ENCODE measurements at places on chromosomes 1 and 21. TPM values are rescaled to one million over a fixed set of nuclear protein-coding genes. Genes with fewer than 3 reads are reported as not detected.

The HSPB7 gene
- 29.1 TPM for total RNA-seq

The GPR161 gene
- 4.2 TPM for total RNA-seq

The SYCP1 gene
- total RNA-seq = not detected

The KCNJ15 gene
- 142 TPM for total RNA-seq

The CFHR3 gene
- total RNA-seq = 2.1 TPM

The PRKAA2 gene
- total RNA-seq = 11.6 TPM

The S100A2 gene
- total RNA-seq = 152 TPM

The IGSF21 gene
- total RNA-seq = 6.6 TPM

The DCDC2B gene
- not detected for total RNA-seq

The TTC39A gene
- total RNA-seq = 70.1 TPM

The GPR89A gene
- 18.2 TPM for total RNA-seq

The RBP7 gene
- total RNA-seq = 21.2 TPM

The MMEL1 gene
- total RNA-seq = 4.0 TPM

The ZNF695 gene
- total RNA-seq = 0.44 TPM

The CFHR1 gene
- 22.0 TPM for total RNA-seq

The INTS11 gene
- total RNA-seq = 100 TPM

The COL18A1 gene
- 316 TPM for total RNA-seq
